Posterior vena cava (tissue), 2 donors: ENCODE measurements at places on chromosomes 7 and 10. TPM values are rescaled to one million over a fixed set of nuclear protein-coding genes. Genes with fewer than 3 reads are reported as not detected.
A peak's percentile ranks its signal among the peaks of the same experiment; 100 is the strongest.

- no peak for DNase-seq
Observed at GRCh38 chr10:31083765-31084184, 52.1 kb upstream of the ZNF438 start.

GRCh38 chr7:7177044-7177517, 5.3 kb upstream of the C1GALT1 start:
- DNase-seq = no peak

DNA sequence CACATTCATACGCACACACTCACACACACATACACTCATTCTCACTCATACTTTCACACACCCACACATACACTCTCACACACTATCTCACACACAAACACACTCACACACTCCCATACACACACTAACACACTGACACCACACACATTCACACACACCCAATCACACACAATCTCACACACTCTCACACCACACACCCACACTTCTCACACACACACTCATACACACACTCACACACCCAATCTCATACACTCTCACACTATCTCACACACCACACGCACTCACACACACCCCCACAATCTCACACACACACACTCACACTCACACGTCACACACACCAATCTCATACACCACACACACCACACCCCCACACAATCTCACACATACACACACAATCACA, 71.0 kb downstream of the GLRX3 start:
- no peak for DNase-seq

DNA sequence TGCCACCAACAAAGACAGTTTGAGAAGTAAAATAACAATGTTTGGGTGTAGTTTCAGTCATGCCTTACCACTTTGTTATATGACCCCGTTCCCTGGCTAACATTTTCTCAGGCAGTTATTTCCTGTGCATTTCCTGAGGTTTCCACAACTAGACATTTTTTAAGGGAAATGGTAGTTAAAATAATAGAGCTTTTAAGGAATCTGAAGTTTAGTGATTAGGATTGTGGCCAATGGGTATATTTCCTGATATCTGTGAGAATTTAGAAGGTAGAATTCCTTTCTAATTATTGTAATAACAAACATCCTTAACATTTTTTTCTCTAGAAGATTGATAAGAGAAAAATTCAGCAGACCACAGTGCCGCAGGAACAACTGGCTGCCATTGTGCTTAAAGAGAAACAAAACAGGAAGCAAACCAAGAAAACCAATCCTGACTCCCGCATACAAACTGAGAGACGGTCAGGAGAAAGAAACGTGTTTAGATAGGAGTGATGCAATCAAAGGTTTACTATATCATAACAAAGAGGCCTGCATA, 193.6 kb downstream of the MBL2 start:
- no peak for DNase-seq

DNA sequence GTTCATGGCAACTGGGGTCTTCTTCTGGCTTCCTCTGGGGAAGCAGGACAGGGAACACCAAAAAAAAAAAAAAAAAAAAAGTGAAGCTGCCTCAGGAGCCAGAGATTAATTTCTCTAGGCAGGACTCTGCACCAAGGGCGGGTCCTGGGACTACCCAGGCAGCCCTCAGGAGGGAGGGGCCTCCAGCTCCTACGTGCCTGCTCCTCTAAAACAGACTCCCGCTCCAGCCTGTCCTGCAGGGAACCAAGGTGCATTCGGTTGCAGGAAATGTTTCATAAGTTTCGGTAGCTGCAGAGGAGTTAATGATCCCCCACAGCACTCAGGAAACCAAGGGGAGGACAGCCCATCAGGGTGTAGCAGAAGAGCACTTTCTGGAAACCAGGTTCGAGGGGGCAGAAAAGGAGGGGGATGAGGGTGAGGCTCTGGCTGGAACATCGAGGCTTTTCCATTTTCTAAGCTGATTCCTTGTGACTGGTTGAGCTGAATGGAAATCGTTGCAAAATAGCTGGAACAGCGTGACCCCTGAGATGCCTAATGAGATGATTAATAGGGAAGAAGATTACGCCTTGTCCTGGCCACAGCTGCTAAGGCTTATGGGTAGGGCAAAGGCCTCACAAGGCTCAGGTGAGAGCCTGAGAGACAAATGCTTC, 84.2 kb downstream of the STRA8 start:
- DNase-seq = peak; percentile 85

CTAGE15 gene
- 0.37 TPM for total RNA-seq

DNA sequence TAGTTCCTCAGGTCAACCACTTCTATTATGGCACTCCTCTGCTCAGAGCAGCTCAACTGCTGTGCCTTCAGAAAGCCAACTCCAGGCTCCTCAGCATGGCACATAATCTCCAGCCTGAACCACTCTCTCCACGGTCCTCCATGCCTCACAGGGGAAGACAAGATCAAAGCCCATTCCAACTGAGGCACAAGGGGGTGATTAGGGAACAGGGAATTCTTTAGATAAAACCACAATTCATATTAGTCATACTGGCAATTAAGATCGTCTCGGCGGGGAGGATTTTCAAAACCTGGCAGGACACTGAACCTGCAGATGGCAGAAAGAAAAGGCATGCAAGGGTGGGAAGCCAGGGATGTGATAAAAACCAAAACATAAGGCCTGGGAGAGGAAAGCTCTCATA, 361.6 kb downstream of the FGFR2 start:
- no peak for DNase-seq

CFAP70 gene
- 1.6 TPM for total RNA-seq
